ENCODE measurements at places on chromosomes 11 and 22. TPM values are rescaled to one million over a fixed set of nuclear protein-coding genes. Genes with fewer than 3 reads are reported as not detected.

DNA sequence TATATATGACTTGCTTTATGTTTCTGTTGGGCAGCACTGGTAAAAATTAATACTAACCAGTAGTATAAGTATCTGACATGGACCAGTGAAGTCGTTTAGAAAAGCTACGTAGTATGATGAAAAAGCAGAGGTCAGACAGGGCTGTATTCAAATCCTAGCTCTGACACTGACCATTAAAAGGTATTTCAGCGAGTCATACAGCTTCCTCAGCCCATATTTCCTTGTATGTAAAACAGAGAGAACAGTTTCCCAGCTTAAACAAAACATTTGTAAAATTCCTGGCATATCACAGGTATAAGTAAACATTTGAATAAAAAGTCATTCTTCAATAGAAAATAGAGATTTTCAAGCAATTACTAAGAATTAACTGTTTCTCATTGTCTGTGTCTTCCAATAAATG lies 4.2 kb downstream of the NOX4 start:
- DNase-seq: peak; percentile 42

MAPK8IP2 gene
- total RNA-seq: 0.53 TPM

- no peak for DNase-seq
Observed at GRCh38 chr22:43411869-43412807, at the start of gene MPPED1. Gene MPPED1 (plus strand): TSS chr22:43412014. CDS start chr22:43424986, 12,972 bp downstream.

- peak; percentile 29 for DNase-seq
Observed at GRCh38 chr22:41620589-41621098, at the start of gene DESI1. Gene DESI1 (minus strand): TSS chr22:41621043. CDS start chr22:41620839, 204 bp downstream.

DNA sequence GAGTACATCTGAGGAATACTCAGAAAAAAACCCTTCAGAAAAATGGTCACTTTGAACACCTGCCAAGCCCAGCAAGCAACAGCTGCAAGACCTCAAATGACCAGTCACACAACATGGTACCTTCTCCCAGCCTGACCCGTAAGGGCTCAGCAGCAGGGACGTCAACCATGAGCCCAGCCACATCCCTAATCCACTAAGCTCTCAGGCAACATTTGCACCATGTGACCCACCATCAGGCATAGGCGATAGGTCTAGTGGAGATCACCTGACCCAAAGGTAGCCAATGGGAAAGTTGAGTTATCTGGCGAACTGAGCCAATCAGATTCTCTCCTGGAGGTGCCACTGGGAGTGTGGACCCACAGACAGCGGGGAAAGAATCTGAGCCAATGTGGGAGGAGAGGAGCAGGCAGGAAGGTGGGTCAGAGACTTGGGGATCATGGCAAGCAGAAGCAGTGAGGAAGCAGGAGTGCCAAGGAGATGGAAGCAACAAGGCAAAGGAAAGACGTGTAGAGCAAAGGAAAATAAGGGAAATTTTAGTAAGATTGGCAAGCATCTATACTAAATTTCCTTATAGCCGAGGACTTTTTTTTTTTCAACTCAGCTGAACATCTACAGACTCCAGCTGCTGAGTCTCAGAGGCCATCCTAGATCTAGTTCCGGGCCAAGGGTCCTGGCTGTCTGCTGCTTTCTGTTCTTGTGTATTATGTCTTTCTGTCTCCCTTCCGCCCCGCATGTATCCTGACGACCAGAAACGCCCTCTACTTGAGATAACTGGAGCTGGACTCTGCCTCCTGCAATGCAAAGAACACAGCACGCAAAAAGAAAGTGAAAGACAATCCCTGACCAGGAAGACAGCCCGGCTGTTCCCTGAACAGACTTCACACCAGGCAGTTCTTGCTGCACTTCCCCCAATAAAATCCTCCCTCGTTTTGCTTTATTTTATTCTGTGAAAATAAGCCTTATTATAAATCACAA lies 11.0 kb upstream of the PLAAT2 start:
- DNase-seq: peak; percentile 33

UCP2 gene
- total RNA-seq: 0.26 TPM

KCNK4 gene
- not detected for total RNA-seq

DNA sequence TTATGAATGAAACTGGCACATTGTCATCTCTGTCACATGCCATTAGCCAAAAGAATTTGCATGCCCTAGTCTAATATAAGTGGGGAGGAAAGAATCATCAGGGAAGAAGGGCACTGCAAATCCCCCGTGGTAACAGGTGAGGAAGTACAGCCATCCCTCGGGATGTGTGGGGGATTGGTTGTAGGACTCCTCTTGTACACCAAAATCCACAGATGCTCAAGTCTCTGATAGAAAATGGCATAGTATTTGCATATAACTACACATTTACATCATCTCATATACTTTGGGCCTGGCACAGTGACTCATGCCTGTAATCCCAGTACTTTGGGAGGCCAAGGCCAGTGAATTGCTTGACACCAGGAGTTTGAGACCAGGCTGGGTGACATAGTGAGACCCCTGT lies 109.7 kb downstream of the HIPK3 start:
- DNase-seq: no peak

GRCh38 chr22:40542821-40543540 lies 93.5 kb downstream of the MRTFA start:
- DNase-seq: no peak

PGM2L1 gene
- 9.5 TPM for total RNA-seq

DNA sequence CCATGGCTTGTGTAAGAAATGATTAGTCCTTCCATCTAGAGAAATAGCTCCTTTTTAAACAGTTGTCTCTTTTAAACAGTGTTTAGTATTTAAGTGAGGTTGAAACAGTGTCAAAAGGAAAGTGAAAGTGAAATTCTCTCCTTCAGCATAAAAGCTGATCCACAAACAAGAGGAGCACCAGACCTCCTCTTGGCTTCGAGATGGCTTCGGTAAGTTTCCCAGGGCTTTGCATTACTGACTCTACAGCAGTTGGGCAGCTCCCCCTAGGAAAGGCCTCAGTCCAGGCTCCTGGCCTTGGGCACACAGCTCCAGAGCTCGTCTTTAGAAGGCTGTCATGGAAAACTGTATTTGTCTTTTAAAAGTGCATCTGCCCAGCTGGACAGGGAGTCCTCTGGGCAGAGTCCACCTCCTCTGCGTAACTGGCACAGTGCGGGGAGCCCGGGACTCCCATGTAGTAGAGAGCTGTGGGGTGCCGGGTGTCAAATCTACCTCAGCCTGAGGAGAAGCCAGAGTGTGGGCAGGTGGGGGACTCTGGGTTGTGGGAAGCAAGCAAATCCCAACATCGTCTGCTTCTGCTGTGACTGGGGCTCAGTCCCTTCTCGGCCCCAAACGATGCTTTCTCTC lies at the start of gene PLAAT4:
Gene PLAAT4 (plus strand): TSS at position 140 of the 624 bp plus-strand sequence. CDS start 61 bp downstream, at position 201.
- DNase-seq: no peak

GRCh38 chr22:17102297-17102667 lies 17.5 kb downstream of the IL17RA start:
- DNase-seq: no peak

OR51E2 gene
- total RNA-seq: not detected

- no peak for DNase-seq
Observed at GRCh38 chr11:58707767-58708166, 24.0 kb downstream of the GLYAT start.

DNA sequence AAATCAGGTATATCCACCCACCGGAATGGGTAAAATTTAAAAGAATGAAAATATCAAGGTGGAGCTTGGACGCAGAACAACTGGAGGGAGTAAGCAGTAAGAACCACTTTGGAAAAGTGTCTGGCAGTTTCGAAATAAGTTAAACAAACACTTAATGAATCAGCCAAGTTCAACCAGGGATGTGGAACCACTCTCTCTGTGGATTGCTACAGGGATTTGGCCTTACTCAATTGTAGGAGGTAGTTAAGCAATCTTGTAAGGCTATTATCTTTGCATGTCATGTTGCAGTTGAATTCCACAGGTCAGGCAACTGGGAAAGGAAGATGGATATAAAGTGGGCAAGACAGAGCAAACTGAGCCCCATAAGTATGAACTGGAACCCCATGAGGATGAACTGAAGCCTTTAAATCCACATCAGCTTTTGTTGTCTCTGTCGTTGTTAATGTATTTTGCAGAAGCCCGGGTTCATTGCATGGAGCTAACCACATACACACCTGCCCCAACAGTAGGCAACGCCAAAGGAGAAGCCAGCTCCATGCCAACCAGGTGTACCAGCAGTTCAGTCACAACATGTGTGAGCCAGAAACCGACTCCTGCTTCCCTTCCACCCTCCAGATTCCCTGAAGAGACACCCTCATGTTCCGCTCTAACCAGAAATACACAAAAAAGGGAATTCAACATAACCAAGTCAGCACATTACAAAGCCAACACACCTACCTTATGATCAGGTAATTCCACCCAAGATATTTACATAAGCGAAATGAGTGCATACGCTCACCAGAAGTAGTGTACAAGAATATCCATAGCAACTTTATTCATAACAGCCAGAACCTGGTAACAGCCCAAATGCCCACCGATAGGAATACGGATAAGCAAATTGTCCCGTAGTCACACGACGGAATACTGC lies 8.0 kb upstream of the SLC43A3 start:
- DNase-seq: peak; percentile 97

GRCh38 chr11:33016654-33017053 lies 976 bp downstream of the DEPDC7 start:
- DNase-seq: peak; percentile 16

GRCh38 chr22:17705546-17705945 lies 67.0 kb downstream of the BCL2L13 start:
- DNase-seq: peak; percentile 55

DNA sequence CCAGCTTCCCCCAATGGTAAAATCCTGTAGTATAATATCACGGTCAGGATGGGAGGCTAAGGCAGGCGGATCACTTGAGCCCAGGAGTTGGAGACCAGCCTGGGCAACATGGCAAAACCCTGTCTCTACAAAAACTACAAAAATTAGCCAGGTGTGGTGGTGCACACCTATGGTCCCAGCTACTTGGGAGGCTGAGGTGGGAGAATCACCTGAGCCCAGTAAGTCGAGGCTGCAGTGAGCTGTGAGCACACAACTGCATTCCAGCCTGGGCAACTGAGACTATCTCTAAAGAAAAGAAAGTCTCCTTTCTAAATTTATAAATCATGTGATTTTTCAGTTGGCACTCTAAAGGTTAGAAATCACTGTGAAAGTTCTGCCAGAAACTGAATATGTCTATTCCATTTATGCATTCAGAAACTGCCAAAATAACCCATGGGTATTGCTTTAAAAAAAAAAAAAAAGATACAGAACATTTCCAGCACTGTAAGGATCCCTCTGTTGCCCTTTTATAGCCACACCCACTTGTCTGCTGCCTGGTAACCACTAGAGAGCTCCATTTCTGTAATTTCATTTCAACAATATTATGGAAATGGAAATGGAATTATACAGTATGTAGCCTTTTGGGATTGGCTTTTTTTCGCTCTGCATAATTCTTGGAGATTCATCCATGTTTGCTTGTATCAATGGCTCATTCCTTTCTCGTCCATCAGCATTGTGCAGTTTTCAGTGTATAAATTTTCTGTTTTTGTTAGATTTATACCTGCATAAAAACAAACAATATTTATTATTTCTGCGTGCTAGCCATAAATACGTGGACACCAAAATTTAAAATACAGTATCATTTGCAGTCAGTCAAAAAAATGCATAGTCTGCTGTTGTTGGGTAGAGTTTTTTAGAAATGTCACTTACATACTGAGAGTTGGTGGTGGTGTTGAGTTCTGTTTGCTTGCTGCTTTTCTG lies 9.4 kb downstream of the CDC45 start:
- DNase-seq: no peak

DNA sequence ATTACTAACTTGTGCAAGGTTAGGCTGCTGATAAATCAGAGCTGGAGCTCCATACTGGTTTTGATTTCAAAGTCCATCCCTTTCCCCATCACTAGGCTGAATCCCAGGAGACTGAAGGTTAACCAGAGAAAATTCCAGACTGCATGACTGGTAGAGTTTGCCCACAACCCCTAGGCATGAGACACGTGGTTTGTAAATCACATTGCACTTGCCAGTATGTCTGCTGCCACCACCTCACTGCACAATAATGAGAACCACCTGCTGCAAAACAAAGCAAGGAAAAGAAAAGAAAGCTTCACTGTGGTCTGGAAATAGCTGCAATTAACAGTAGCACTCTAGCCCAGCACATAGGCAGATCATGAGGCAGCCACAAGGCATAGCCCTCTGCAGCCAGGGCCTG lies 67.6 kb upstream of the NTM start:
- no peak for DNase-seq

UCP3 gene
- 0.26 TPM for total RNA-seq

DNA sequence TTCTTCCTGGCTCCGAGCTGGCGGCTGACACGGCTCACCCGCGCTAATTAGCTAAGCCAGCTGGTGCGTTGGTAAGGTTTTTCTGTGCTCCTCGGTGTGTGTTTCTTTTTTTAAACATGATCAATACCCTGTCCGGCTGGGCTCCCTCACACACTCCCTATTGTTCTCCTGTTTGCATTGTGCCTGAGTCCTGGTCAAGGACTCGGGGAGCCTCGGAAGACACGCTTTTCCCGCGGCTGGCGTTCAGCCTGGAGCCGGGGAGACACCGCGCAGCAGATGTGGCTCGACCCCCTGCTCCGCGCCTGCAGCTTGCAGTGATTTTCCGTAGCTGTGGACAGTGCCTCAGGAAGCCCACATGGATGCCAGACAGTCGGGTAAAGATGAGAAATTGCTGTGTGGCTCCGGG lies 454.9 kb upstream of the CADM1 start:
- DNase-seq: no peak

All from bronchial epithelial cell (primary cell).